Activated effector memory CD4-positive, alpha-beta T cell treated with anti-CD3 and anti-CD28 coated beads, Interleukin-2, amount 50 U/mL, for 16 hours (primary cell): ENCODE measurements at places on chromosomes 7 and 10.

DNA sequence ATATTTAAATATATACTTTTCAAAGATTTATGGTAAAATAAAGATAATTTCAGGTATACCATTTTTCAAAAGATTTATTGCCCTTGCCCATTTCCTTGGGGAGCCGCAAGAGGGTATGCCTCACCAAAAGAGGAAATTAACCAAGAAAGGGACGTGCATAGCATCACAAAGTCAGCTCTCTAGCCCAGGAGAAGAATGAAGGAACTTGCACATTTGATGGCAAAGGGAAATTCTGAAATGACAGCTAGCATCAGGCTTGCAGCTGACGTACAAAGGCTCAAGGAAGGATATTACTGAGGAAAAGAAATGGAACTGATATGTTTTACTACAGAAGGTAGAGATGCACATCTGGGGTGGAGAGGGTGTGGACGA lies 93.6 kb upstream of the RSU1 start:
- DNase-seq: no peak

DNA sequence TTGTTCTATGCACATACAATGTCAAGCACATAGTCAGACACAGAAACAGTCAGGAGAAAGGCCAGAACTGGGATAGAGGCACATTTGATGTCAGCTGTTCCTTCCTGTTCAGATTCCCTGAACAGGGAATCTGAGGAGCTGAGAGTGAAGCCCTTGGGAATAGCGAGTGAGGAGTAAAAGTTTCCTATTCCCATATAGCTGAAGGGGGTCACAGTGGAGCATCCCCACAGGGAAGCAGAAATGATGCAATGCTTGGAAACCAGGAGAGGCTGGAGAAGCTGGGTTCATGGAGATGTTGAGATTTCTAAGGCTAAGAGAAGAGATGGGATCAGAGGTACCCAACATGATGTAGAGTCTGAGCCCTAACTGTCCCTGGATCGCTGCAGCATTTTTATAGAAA lies 11.3 kb upstream of the PRXL2A start:
- no peak for DNase-seq

- no peak for DNase-seq
These were observed 35.7 kb upstream of the SEMA3D start for GRCh38 chr7:85222522-85222921.

- no peak for DNase-seq
These were observed 6.9 kb downstream of the KPNA7 start for GRCh38 chr7:99201027-99201426.

- DNase-seq: no peak
These were observed 36.2 kb downstream of the ZCCHC24 start for GRCh38 chr10:79409038-79409725.

- DNase-seq: no peak
These were observed 10.6 kb downstream of the LRIT2 start for GRCh38 chr10:84214612-84215235.

- DNase-seq: no peak
These were observed 654.6 kb upstream of the GALNT17 start for GRCh38 chr7:70477036-70478010.

DNA sequence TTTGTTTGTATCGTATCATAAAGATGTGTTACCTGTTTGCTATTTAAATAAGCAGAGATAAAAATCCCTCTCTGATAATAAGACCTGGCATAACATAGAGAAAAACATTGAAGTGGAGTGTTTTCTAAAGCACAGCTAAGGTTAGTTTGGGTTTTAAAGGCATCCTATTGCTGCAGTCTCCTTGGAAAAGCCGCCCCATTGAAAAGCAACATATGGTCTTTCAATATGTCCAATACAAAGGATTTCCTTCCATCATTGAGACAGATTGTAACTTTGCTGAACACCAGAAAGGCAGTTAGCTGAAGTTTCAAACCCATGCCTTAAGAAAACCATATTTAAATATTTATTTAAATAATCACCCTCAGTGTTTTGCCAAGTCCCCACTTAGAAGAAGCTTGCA lies 898.5 kb upstream of the KCND2 start:
- no peak for DNase-seq

- DNase-seq: no peak
These were observed 26.5 kb upstream of the ZNF107 start for GRCh38 chr7:64639267-64640001.

GRCh38 chr7:74287303-74288033 lies 1.7 kb upstream of the CLIP2 start:
- no peak for DNase-seq

DNA sequence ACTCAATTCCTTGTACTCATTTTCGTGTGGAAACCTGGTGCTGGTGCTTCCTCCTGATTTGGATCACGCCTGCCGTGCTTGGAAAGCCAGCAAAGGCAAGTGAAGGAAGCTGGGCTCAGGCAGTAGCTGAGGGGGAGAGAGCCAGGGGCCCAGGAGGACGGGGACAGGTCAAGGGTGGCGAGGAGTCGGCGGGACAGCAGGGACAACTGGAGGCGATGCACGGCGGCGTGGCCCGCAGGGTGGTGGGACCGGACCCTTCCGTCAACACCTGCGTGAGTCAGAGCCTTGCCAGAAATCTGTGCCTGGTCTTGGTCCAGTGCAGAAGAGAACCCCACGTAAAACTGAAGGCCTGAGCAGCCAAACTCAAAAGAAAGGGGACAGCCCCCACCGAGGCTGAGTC lies 309.7 kb upstream of the SHH start:
- no peak for DNase-seq

GRCh38 chr10:49123981-49124950 lies 8.9 kb upstream of the VSTM4 start:
- no peak for DNase-seq

- peak; percentile 96 for DNase-seq
These were observed at the start of gene CSGALNACT2 for GRCh38 chr10:43138021-43138756. TSS of gene CSGALNACT2 (plus strand) at chr10:43138445. CDS start at chr10:43155150, 16,705 bp downstream.

- no peak for DNase-seq
These were observed 27.7 kb upstream of the PRKCQ start for GRCh38 chr10:6607778-6608177.

- DNase-seq: no peak
These were observed 27.2 kb downstream of the ST8SIA6 start for GRCh38 chr10:17427201-17427600.

DNA sequence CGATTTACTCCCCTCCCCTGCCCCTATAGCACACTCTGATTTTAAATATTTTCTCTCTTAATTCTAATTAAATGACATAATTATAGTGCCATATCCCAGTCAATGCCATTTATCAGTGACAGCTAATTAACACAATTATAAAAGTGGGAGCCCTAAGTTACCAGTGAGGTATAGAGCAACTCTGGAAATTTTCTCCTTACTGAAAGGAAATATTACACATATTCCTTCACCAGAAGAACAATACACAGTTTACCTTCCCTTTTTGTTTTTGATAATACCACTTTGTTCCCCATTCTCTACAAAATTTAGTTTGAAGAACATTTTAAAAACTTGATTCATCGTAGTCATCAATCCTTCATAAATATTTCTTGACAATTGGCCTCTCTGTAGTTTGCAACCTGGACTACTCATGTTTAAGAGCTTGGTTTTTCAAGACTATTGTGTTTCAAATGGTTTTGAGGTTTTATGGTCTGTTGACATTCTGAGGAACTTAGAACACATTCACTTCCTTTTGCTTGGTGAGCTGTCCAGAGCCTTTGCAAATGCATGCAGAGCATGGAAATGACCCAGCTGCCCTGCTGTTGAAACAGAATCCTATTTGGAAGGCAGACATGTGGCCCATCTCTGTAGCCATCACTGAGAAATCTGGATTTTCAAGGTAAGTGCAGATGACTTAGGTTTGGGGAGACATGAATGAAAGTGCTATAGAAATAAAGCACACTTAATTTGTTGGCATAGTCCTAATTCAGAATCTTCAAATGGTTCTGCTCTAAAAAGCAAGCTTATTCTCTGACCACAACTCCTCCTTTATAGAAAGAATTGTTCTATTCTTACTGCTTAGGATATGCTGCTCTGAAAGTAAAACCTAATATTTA lies at the start of gene GPR141:
GPR141 (plus strand) TSS at position 521 of the 875 bp plus-strand sequence. CDS start 56,628 bp downstream, outside the sequence.
- DNase-seq: no peak

DNA sequence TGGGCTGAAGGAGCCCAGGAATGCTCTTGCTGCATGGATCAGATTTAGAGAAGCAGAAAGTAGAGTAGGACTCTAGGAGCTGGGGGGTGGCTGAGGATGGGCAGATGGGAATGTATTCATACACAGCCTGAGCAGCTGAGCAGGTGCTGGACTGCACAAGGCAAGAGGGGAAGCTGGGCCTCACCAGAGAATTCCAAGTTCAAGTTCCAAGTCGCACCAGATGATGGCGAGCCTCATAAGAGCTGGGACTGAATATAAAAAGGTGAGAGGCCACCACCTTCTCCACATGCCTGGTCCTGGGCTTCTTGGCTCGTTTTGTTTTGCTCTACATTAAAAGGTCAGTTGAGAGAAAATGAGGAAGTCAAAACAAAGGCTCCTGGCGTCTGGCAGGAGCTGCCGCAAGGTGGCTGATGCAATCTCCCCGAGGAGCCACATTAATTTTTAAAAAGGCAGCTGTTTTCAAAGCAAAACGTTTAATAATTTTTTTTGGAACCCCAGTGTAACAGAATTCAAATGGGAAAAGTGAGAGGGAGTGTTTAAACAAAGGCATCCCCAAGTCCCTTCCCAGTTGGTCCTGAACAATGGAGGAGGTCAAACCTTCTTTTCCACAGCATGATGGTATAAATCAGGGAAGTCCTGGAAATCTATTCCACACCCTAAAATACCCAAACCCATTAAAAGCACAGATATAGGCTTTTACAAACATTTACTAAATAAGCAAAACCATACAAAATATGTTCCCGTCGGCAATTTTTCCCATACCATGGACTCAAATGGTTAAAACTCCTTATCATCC lies 9.5 kb downstream of the CYREN start:
- DNase-seq: no peak
